Naive thymus-derived CD8-positive, alpha-beta T cell (primary cell): ENCODE measurements at places on chromosomes 4 and X.
A peak's percentile ranks its signal among the peaks of the same experiment; 100 is the strongest.

- peaks cover 6% of the 10 kb centered on the region for H3K4me1 ChIP-seq
- peaks cover 57% of the 10 kb centered on the region for H3K27me3 ChIP-seq
- no peak for DNase-seq
- peaks cover 5% of the 10 kb centered on the region for H3K36me3 ChIP-seq
These were observed 2.9 kb upstream of the FAT1 start for GRCh38 chr4:186726426-186727168.

- no peak for DNase-seq
- no peaks in the 10 kb centered on the region for H3K4me1 ChIP-seq
- no peak overlapping the region for H3K4me3 ChIP-seq
- no peaks in the 10 kb centered on the region for H3K27me3 ChIP-seq
- H3K27ac ChIP-seq: no peak overlapping the region
- H3K36me3 ChIP-seq: no peaks in the 10 kb centered on the region
These were observed 54.8 kb upstream of the ZMAT1 start for GRCh38 chrX:101986586-101986985.

GRCh38 chr4:108219998-108220397, 51.3 kb upstream of the LEF1 start:
- peaks cover 6% of the 10 kb centered on the region for H3K4me1 ChIP-seq
- DNase-seq: no peak
- H3K4me3 ChIP-seq: no peak overlapping the region
- peaks cover 37% of the 10 kb centered on the region for H3K36me3 ChIP-seq

DNA sequence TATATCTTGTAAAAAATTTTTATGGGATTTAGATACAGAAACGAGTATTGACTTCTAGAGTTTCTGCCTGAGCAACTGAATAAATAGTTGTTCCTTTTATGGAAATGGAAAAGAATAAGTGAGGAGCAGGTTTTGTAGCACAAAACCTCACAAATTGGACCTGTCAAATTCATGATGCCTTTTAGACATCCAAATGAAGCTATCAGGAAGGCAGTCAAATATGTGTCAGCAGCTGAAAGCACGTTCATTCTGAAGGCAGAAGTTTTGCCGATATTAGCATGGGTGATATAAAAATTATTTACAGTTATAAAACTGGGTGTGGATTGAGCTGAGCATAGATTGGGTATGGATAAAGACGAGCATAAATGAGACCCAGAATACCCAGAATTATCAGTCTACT, 374.0 kb downstream of the EPHA5 start:
- no peaks in the 10 kb centered on the region for H3K27me3 ChIP-seq
- no peak overlapping the region for H3K4me3 ChIP-seq
- H3K4me1 ChIP-seq: no peaks in the 10 kb centered on the region
- no peak overlapping the region for H3K27ac ChIP-seq

GRCh38 chrX:69291116-69291515, 125.9 kb upstream of the PJA1 start:
- no peak overlapping the region for H3K4me3 ChIP-seq
- H3K27me3 ChIP-seq: no peaks in the 10 kb centered on the region
- no peaks in the 10 kb centered on the region for H3K4me1 ChIP-seq
- no peaks in the 10 kb centered on the region for H3K36me3 ChIP-seq
- no peak for DNase-seq

GRCh38 chr4:54659749-54660535, 2.2 kb downstream of the KIT start:
- H3K4me1 ChIP-seq: peaks cover 38% of the 10 kb centered on the region
- H3K36me3 ChIP-seq: peaks cover 6% of the 10 kb centered on the region
- H3K27ac ChIP-seq: no peak overlapping the region
- H3K27me3 ChIP-seq: peaks cover 54% of the 10 kb centered on the region

GRCh38 chr4:127400731-127401346, 231.9 kb upstream of the INTU start:
- no peak for DNase-seq
- no peak overlapping the region for H3K27ac ChIP-seq
- H3K4me3 ChIP-seq: no peak overlapping the region

DNA sequence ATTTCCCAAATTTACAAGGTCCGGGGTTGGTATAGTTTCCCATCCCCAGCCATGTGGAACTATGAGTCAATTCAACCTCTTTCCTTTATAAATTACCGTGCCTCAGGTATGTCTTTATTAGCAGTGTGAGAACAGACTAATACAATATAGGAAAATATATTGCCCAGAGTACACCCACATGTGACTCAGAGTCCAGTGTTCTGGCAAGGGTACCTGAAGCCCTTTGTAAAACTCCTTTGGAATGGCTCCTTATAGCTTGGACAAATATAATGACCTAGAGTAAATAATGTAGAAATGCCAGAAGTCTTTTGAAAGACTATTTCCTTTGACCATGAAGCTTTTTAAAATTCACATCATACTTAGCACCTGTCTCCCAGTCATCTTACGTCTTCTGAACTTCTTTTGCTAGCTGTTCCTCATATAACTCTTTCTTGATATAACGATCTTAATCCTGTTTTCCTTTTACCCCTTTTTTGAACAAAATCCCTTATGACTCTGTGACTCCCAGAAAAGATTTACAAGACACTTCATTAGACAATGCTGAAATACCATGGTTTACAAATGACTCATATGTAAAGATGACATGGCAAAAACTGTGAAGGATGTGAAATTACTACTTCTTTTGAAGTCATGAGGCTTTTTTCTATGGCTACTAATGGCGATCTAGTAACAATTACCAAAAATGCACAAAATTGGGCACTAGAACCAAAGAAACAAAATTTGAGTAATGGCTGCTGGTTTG, 408.9 kb downstream of the NAP1L3 start:
- H3K27ac ChIP-seq: no peak overlapping the region
- H3K4me1 ChIP-seq: no peaks in the 10 kb centered on the region
- no peaks in the 10 kb centered on the region for H3K27me3 ChIP-seq
- no peaks in the 10 kb centered on the region for H3K36me3 ChIP-seq
- H3K4me3 ChIP-seq: no peak overlapping the region
- no peak for DNase-seq

GRCh38 chr4:177441061-177441802, 1.0 kb downstream of the AGA start:
- H3K4me3 ChIP-seq: peak overlapping the region; percentile 91
- peak overlapping the region; percentile 97 for H3K27ac ChIP-seq
- peaks cover 26% of the 10 kb centered on the region for H3K4me1 ChIP-seq
- no peaks in the 10 kb centered on the region for H3K27me3 ChIP-seq
- no peaks in the 10 kb centered on the region for H3K36me3 ChIP-seq

- peaks cover 52% of the 10 kb centered on the region for H3K36me3 ChIP-seq
- H3K4me1 ChIP-seq: no peaks in the 10 kb centered on the region
- H3K27me3 ChIP-seq: no peaks in the 10 kb centered on the region
- H3K27ac ChIP-seq: peak overlapping the region; percentile 63
- H3K4me3 ChIP-seq: no peak overlapping the region
These were observed 37.3 kb downstream of the ACOX3 start for GRCh38 chr4:8403173-8403753.

- peaks cover 60% of the 10 kb centered on the region for H3K27me3 ChIP-seq
- H3K36me3 ChIP-seq: peaks cover 2% of the 10 kb centered on the region
- no peaks in the 10 kb centered on the region for H3K4me1 ChIP-seq
- no peak for DNase-seq
- no peak overlapping the region for H3K27ac ChIP-seq
These were observed 4.4 kb downstream of the ADGRL3 start for GRCh38 chr4:61204353-61205060.

GRCh38 chr4:7192252-7193029, at the start of gene SORCS2:
TSS of gene SORCS2 (plus strand) at chr4:7192538.
- H3K27ac ChIP-seq: no peak within 1 kb of the TSS
- H3K4me3 ChIP-seq: peak within 1 kb of the TSS; percentile 56
- peaks cover 2% of the 10 kb centered on the region for H3K4me1 ChIP-seq

- H3K36me3 ChIP-seq: no peaks in the 10 kb centered on the region
- no peaks in the 10 kb centered on the region for H3K27me3 ChIP-seq
- DNase-seq: no peak
- H3K4me1 ChIP-seq: no peaks in the 10 kb centered on the region
- H3K27ac ChIP-seq: no peak overlapping the region
These were observed 411.8 kb upstream of the PCDH10 start for GRCh38 chr4:132737344-132737743.

GRCh38 chrX:24468245-24468644, 3.2 kb downstream of the PDK3 start:
- DNase-seq: no peak
- H3K27me3 ChIP-seq: no peaks in the 10 kb centered on the region
- H3K36me3 ChIP-seq: no peaks in the 10 kb centered on the region
- peak overlapping the region; percentile 50 for H3K4me3 ChIP-seq

DNA sequence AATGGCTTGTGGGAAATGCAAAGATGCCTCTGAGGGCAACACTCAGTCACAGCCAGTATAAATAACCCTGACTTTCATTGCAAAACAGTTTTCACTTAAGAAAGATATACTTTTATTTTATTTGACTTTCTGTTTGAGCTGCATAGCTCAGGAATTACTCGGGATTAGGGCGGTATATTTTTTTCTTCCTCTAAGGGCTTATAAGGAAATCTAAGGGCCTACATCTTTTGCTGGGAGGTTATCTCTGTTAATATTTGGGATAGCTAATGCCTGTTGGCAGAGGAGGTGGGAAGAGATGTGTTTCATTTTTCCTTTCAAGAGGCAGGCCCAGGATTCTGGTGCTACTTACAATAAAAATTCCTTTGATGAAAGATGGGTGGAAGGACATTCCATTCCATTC, 28.8 kb upstream of the EGFL6 start:
- no peaks in the 10 kb centered on the region for H3K4me1 ChIP-seq
- H3K27ac ChIP-seq: no peak overlapping the region
- no peaks in the 10 kb centered on the region for H3K36me3 ChIP-seq
- no peak overlapping the region for H3K4me3 ChIP-seq
- no peak for DNase-seq

DNA sequence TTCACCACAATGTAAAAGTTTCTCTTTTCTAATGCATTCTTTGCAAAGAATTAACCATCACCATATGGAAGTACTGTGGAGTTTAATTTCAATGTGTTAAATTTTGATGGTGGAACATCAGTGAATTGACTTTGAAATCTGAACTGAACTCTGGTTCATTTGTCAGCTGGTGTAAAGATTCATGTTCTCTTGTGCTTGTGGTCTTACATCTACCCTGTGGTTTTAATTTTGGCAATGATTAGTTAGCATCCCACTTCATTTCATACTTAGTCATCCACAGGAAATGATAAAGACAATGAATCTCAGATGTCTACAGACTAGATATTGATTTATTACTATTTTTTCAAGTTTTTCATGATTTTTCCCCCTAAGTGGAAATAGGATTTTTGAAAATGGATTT, 77.8 kb downstream of the GRID2 start:
- no peak overlapping the region for H3K27ac ChIP-seq
- H3K4me1 ChIP-seq: no peaks in the 10 kb centered on the region
- peaks cover 1% of the 10 kb centered on the region for H3K27me3 ChIP-seq
- H3K4me3 ChIP-seq: no peak overlapping the region
- DNase-seq: no peak
- H3K36me3 ChIP-seq: no peaks in the 10 kb centered on the region

DNA sequence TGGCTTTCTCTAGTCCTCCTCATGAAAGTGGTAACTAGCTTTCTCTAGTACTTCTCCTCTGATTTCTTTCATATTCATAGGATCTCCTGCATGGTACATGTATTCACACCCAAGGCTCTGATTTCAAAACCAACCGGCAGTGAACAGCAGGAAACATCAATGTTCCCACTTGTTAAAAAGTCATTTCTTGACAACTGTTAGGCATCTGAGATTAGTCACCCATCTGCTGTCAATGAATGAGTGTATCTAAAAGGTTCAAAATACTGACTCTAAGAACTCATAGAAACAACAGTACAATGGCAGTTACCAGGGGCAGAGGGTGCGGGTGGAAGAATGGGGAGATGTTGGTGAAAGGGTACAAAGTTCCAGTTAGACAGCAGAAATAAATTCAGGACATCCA, 31.5 kb upstream of the PUDP start:
- H3K4me1 ChIP-seq: no peaks in the 10 kb centered on the region
- H3K27ac ChIP-seq: no peak overlapping the region
- no peaks in the 10 kb centered on the region for H3K27me3 ChIP-seq
- DNase-seq: no peak

GRCh38 chr4:17323554-17324385, 188.1 kb downstream of the QDPR start:
- H3K4me1 ChIP-seq: peaks cover 11% of the 10 kb centered on the region
- no peak overlapping the region for H3K27ac ChIP-seq
- peak overlapping the region; percentile 52 for H3K4me3 ChIP-seq
- H3K36me3 ChIP-seq: peaks cover 3% of the 10 kb centered on the region
- H3K27me3 ChIP-seq: no peaks in the 10 kb centered on the region

- DNase-seq: no peak
- H3K27ac ChIP-seq: no peak overlapping the region
- no peaks in the 10 kb centered on the region for H3K4me1 ChIP-seq
- no peaks in the 10 kb centered on the region for H3K27me3 ChIP-seq
- no peak overlapping the region for H3K4me3 ChIP-seq
- H3K36me3 ChIP-seq: peaks cover 28% of the 10 kb centered on the region
These were observed 45.5 kb upstream of the PPP1R2C start for GRCh38 chrX:42823443-42823842.

- H3K4me1 ChIP-seq: no peaks in the 10 kb centered on the region
- peaks cover 23% of the 10 kb centered on the region for H3K27me3 ChIP-seq
- no peaks in the 10 kb centered on the region for H3K36me3 ChIP-seq
- DNase-seq: no peak
- H3K27ac ChIP-seq: no peak overlapping the region
These were observed 90.0 kb upstream of the ADRA2C start for GRCh38 chr4:3676196-3676595.

GRCh38 chr4:73222466-73223257, 35.9 kb downstream of the ANKRD17 start:
- H3K4me1 ChIP-seq: peaks cover 47% of the 10 kb centered on the region
- no peak overlapping the region for H3K27ac ChIP-seq
- H3K36me3 ChIP-seq: no peaks in the 10 kb centered on the region
- no peak overlapping the region for H3K4me3 ChIP-seq
- peak; percentile 78 for DNase-seq

DNA sequence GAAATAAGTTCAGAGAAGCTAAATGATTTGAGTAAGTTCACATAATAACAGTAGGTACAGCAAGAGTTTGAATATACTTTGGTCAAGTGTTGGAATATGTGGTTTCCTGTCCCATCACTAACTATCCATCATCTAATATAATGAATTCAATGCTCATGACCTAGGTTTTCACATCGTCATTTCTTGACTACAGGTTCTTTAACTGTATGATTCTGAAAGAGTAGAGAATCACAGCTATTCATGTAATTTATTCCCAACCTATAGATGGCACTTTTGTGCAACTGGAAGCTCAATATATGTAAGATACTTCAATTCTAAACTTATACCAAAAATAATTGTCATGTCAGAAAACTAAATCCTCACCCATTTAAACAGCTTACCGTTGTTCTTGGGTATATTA, 53.1 kb downstream of the TIGD2 start:
- DNase-seq: no peak
- H3K4me3 ChIP-seq: no peak overlapping the region
- H3K36me3 ChIP-seq: no peaks in the 10 kb centered on the region
- peaks cover 3% of the 10 kb centered on the region for H3K27me3 ChIP-seq
- no peaks in the 10 kb centered on the region for H3K4me1 ChIP-seq

DNA sequence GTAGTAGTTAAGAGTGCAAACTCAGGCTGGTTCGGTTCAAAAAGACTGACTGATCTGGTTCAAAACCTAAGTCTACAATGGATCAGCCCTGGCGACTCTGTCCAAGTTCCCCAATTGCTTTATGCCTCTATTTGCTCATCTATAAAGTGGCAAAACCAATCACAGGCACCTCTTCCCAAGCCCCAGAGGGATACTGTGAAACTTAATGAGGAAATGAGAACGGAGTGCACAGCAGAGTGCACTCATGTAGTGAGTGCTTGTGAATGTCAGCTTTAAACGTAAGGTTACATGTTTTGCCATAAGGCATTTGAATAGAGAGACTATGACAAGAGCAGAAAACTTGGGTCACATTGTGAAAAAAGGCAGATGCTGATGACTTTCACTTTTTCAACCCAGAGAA, 199.7 kb upstream of the KLF3 start:
- H3K27ac ChIP-seq: peak overlapping the region; percentile 39
- H3K4me3 ChIP-seq: peak overlapping the region; percentile 5

GRCh38 chr4:7427831-7428260, 6.9 kb downstream of the PSAPL1 start:
- no peak overlapping the region for H3K27ac ChIP-seq
- H3K27me3 ChIP-seq: no peaks in the 10 kb centered on the region
- no peak overlapping the region for H3K4me3 ChIP-seq
- H3K4me1 ChIP-seq: peaks cover 2% of the 10 kb centered on the region
- DNase-seq: no peak
